T-helper 1 cell (primary cell): ENCODE measurements at places on chromosomes 16 and 17.

- DNase-seq = no peak
Measured at GRCh38 chr17:67044016-67044772, at the start of gene CACNG1. Gene CACNG1, plus strand, starts transcription at chr17:67044554. Its CDS starts 107 bp downstream, at chr17:67044661.

- DNase-seq = no peak
Measured at GRCh38 chr17:80986046-80986445, 5.6 kb upstream of the CHMP6 start.

- DNase-seq = no peak
Measured at GRCh38 chr16:77744141-77744540, 21.8 kb downstream of the NUDT7 start.

DNA sequence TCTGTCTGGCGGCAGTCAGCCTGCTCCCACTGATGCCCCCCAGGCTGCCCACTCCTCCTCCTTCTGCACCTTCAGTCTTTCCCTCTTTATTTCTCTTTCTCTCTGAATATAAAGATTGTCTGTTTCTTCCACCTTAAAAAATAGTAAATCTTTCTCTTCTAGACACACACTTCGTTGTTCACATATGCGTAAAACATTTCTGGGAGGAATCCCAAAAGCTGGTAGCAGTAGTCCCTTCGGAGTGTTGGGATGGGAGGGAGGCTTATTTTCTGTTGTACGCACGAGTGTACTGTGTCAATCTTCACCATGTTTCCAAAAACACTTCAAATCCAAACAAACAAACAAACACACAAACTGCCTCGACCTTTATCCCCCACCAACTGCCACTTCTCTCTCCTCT lies 9.9 kb downstream of the OSBPL7 start:
- no peak for DNase-seq

DNA sequence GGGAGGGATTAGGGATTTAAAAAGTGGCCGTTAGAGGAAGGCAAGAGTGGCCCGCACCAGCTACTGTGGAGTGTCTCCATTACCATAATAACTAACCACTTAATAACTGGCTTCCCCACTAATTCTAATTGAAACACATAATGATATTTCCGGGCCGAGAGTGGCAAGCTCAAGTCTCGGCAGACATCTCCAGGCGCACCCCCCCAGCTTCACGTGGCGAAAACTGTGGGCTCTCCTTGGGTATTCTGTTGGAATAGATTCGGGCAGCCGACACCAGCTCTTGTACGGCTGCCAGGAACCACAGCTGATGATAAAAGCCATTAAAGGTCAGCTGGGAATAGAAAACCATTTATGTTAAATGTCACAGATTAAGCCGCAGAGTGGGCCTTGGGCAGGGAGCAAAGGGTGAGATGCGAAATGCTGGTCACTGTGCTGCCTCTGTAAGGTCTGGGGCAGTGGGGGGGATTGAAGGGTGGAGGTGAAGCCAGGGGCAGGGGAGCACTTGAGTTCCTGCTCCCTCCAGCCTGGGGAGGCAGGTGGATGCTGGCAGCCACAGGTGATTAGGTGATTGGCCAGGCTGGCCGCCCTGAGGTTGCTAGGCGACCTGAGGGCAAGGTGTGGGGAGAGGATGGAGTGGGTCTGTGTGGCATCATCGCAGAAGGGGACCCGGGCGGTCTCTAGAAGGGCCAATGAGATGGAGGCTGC lies 115.6 kb upstream of the SDK2 start:
- DNase-seq = no peak

- no peak for DNase-seq
Measured at GRCh38 chr16:80040413-80040812, 439.9 kb upstream of the MAF start.

GRCh38 chr16:69522732-69523404 lies 42.9 kb upstream of the NFAT5 start:
- DNase-seq = no peak
